Nucleus accumbens (tissue), 56 donors: ENCODE measurements at places on chromosomes 5 and 9.

DNA sequence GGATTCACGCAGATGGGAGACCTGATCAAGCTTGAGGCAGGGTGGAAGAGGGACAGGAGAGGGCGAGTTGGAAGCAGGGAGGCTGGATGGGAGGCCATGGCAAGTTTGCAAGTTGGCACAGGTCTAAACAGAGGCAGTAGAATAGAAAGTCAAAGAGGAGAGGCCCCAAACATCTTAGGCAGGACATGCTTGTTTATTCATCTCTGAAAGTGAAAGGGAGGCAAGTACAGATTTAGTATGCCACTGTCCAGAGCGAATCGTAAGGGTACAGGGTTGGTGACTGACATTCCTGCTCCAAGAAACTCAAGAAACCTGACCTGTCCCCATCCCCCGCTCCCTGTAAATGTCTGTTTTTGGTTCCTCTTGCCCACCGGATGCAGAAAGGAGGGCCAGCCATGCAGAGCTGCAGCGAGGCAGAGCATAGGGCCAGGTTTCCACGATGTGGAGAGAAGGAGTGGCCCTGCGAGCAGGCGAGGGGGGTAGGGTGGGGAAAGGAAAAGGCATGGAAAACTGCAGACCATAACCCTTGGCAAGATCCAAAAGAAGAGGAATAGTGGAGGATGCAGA, 96.2 kb upstream of the BOD1 start:
- DNase-seq: no peak

GRCh38 chr5:6349387-6349786, 29.0 kb downstream of the MED10 start:
- no peak for DNase-seq

DNA sequence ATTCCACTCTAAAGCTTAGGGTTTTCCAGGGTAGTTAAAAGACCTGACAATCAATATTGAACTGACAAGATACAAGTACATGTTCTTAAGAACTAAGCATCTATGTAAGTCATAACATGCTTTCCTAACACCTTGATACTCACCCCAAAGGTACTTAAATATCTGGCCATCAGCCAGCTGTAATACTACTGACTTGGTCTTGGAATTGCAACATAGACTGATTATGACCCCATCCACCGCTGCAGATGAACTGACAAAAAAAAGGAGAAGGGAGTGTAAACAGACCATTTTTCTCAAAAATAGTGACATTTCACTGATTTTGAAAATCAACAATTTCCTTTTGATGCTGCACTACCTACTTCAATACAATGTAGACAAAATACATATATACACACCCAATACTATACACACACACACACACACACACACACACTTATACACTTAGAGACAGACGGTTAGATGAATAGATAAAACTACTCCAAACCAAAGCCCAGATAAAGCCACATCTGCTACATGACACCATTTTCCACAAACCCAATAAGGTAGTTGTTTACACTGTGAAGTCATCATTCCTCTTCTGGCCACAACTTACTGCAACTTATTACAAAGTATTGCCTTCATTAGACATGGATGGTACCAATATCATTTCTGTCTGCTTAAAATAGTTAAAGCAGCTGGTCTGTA, 30.4 kb downstream of the ELP1 start:
- DNase-seq: no peak

- no peak for DNase-seq
Observed at GRCh38 chr9:23477908-23478307, 348.1 kb downstream of the ELAVL2 start.

DNA sequence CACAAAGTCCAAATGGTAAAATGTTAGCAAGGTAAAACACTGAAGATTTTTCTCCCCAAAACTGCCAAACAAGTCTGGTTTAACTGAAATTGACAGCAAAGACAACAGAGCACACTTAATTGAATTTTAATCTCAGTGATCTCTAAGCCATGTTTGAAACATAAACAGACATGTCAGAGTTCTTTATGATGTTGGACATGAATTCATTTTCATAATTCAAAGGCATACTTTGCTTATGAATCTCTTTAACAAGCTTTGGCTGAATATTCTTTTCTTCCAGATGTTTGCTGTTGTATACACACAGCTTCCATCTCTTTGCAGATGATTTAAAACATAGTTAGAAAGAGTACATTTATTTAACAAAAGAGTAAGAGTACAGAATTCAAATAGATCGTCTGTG, 509.1 kb downstream of the RAB3C start:
- no peak for DNase-seq

- DNase-seq: no peak
Observed at GRCh38 chr5:40780199-40780598, 18.0 kb downstream of the PRKAA1 start.

DNA sequence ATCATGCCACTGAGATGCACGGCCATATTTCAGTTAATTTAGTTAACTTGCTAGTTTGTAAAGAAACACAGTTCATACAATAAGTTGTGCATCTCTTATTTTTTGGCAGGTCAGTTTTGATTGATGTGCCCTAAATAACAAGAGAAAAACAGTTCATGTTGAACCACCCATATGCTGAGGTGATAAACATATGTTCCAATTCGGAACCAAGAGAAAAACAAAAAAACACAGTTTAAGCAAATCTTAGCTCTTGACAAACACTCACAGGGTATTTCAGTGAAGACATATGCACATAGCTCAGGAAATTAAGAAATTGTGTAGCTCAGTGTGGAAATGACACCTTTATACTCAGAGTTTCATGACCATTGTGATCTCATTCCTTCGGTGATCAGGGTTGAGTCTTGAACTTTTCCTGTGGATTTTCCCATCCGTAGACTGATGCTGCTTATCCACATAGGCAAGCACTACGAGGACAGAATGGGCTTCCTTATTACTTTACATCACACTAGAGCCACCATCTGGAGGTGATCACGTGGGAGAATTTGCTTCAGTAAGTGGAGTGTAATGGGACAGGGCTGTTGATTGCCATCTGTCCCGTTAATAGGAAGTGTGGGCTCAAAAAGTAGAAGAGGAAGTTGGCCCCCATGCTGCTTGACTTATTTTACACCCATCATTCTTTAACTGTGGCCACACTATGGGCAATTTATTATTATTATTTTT, 773.0 kb downstream of the MTRR start:
- DNase-seq: no peak

DNA sequence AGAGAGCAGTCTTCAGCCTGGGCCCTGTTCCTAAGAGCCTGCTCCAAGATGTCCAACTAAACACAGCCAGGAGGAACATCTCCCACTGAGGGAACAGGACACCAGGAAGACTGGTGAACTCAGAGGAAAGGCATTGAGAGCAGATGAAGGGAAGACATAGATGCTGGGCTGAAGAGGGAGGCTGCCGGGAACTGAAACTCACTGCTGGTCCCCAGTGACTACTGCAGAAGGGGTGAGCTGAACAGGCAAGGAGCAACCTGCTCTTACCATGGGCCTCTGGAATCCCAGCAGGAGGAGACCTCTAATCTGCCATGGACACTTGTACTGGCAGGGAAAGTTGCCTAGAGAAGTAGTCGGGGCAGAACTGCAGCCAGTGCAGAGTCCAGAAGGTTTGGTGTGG, 95.7 kb downstream of the TRPM3 start:
- DNase-seq: no peak

DNA sequence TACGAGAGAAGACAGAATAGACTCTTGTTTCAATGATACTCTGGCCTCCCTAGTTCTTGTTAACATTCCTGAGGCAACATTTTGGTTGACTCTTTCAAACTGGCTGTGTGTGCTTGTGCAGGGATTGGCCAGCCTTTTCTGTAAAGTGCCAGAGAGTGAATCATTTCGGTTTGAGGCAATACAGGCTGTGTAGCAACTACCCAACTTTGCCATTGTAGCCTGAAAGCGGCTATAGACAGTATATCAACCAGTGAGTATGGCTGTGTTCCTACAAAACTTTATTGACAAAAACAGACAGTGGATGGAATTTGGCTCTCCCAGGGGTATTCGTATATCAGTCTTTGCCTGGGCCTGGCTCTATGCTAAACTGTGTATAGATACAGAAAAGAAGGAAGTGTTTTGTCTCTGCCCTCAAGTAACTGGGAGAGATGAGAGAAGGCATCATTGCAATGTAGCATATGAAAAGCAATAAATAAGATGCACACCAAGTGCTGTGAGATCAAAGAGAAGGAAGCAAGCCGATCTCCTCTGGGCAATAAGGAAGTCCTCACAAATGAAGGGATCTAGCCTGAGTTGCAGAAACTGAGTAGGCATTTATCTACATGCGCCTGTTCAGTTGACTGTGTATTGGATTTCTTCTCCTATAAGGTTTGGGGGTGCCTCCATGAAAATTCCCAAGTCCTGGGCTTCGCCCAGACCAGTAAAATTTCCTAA, 568.0 kb upstream of the KLF4 start:
- no peak for DNase-seq

GRCh38 chr9:136659861-136660784, 2.6 kb upstream of the EGFL7 start:
- DNase-seq: no peak

- DNase-seq: no peak
Observed at GRCh38 chr9:95572381-95573151, 55.8 kb upstream of the PTCH1 start.

GRCh38 chr9:127942216-127943010, 4.8 kb upstream of the DPM2 start:
- no peak for DNase-seq

GRCh38 chr5:17305017-17305416, 87.6 kb downstream of the BASP1 start:
- no peak for DNase-seq

DNA sequence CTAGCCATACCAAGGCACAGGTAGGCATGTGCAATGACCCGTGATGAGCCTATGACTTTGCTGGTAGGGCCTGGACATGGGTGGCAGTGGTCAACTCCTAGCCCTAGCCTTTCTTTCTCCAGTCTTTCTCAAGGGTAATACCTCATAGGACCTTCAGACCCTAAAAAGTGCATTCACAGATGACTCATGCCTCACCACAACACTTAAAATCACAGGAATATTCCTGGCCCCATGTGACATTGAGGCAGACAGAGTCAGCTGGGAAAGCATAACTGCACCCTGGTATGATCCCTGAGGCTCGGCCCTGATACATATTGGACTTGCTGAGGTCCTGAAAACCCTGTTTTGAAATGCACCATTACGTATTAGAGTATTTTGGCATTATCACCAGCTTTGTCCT, 449.5 kb downstream of the HINT1 start:
- no peak for DNase-seq
